SW480 (cell line): ENCODE measurements at places on chromosomes 7 and 10.

DNA sequence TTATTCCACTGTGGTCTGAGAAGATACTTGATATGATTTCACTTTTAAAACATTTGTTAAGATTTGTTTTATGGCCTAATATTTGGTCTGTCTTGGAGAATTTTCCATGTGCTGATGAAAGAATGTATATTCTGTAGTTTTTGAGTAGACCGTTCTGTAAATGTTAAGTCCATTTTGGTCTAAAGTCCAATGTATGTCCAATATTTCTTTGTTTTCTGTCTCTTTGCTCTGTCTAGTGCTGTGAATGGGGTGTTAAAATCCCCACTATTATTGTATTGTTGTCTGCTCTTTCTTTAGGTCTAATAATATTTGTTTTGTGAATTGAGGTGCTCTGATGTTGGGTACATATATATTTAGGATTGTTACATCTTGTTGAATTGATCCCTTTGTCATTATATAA lies 31.3 kb downstream of the DNAJC9 start:
- no peak for DNase-seq

GRCh38 chr7:115683093-115683492 lies 347.5 kb downstream of the TFEC start:
- no peak for DNase-seq

GRCh38 chr7:102140952-102141370 lies 145.7 kb upstream of the SH2B2 start:
- no peak for DNase-seq

- no peak for DNase-seq
Measured at GRCh38 chr7:209416-209815, 17.0 kb downstream of the FAM20C start.

- DNase-seq, result no peak
Measured at GRCh38 chr10:69071610-69072009, 16.3 kb upstream of the SRGN start.

- DNase-seq, result no peak
Measured at GRCh38 chr7:27112955-27113949, 10.8 kb upstream of the HOXA2 start.

DNA sequence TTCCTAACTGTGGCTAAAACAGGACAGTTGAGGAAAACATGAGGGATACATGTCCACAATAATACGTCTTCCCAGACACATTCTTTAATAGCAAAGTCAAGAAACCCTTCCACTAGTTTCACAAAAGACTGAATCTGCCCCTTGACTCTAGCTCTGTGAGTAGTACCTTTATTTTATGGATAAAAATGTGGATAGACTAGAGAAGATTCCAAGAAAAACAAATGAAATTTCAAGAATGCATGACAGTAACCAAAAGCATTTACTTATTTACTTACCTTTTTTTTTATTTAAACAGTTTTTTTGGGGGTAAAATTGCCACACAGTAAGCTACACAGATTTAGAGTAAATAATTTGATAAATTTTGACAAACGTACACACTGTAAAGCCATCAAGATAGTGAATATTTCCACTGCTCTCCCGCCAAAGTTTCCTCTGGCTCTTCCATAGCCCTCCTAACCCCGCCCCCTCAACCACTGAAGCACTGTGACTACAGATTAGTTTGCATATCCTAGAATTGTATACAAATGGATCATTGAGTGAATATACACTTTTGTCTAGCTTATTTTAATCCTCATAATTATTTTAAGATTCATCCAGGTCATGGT lies 420.4 kb upstream of the ZMIZ1 start:
- no peak for DNase-seq

GRCh38 chr7:87116315-87116714 lies 35.9 kb upstream of the DMTF1 start:
- DNase-seq, result no peak

GRCh38 chr7:40595129-40595528 lies 460.3 kb downstream of the SUGCT start:
- no peak for DNase-seq
